ENCODE measurements at places on chromosomes 5 and 9.

- DNase-seq, result no peak
Observed at GRCh38 chr9:70156729-70157128, 102.0 kb upstream of the SMC5 start.

DNA sequence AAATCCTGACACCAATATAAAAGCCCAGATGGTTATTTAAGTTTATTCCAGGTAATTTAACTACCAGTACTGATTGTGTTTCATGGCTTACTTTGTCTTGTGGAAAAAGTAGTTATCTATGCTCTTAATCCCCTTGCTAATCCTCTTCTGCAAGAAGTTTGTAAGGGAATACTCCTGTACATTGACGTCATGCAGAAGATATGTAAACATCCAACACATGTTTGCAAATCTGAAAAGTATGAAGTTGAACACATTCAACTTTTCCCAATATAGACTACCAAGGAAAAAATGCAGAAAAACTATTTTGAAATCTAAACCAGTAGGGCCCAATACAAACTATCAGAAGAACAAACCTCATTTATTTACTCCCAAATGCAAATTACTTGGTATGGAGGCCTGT lies 56.3 kb upstream of the ELL2 start:
- DNase-seq, result peak; percentile 77

- no peak for DNase-seq
Observed at GRCh38 chr9:121105531-121105930, 30.8 kb downstream of the CNTRL start.

DNA sequence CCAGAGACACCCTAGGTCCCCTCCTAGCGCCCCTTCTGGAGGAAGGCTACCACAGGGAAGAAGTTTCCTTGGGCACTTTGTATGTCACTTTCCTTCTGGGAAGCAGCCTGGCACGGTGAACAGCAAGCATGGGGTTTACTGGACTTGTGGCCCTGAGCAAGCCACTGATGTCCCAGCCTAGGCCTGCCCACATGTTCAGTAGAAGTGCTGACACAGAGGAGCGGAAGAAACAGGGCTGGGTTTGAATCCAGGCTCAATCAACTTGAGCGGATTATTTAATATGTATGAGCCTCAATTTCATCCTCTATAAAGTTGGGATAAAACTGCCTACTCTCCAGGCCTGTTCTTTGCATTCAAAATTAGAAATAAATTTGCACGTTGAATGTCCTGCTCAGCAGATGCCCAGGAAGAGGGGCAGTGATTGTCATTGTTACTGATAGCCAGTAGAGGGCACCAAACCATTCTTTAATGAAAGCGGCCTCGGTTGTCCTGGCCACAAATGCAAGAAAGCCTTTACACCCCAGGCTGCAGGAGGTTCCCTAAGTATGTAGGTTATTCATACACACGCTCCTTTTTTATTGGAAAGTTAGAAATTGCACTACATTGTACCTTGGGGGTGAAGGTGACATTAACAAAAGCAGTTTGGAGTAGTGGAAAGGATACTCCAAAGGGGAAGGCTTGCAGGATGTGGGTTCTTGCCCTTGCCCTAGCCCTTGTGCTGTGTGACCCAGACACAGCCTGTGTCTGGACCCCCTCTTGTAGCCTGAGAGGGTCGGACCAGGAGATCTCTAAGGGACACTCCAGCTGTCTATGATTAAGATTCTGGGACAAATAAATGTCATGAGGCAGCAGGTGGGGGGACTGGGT lies 13.4 kb upstream of the XPA start:
- DNase-seq, result peak; percentile 77

- DNase-seq, result no peak
Observed at GRCh38 chr9:70590315-70590677, 175.8 kb upstream of the KLF9 start.

- no peak for DNase-seq
Observed at GRCh38 chr9:82021198-82021597, 32.6 kb downstream of the SPATA31D1 start.

DNA sequence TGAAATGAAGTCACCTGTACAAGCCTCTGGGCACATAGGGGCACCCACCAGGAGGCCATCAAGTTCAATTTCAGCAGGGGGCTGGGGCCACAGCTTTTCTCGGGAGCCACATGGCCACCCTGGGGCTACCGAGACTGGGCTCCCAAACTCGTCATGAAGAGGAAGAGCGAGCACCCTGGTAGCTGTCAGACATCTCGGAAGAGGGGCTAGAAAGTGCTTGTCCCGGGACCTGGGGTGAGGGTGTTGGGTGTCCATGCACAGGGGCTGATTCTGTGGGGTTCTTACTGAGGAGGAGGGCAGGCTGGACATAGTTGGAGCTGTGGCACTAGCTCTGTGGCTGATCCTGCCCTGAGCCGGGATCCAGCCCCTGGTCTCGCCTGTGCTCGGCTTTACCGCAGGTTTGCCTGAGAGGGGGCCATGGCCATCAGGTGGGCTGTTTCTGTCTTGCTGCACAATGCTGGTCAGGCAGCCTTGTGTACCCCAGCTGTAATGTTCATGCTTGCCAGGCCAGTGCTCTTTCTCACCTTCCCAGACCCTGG lies 70.3 kb downstream of the PHF2 start:
- no peak for DNase-seq

- no peak for DNase-seq
Observed at GRCh38 chr9:79237861-79238260, 333.9 kb upstream of the TLE4 start.

DNA sequence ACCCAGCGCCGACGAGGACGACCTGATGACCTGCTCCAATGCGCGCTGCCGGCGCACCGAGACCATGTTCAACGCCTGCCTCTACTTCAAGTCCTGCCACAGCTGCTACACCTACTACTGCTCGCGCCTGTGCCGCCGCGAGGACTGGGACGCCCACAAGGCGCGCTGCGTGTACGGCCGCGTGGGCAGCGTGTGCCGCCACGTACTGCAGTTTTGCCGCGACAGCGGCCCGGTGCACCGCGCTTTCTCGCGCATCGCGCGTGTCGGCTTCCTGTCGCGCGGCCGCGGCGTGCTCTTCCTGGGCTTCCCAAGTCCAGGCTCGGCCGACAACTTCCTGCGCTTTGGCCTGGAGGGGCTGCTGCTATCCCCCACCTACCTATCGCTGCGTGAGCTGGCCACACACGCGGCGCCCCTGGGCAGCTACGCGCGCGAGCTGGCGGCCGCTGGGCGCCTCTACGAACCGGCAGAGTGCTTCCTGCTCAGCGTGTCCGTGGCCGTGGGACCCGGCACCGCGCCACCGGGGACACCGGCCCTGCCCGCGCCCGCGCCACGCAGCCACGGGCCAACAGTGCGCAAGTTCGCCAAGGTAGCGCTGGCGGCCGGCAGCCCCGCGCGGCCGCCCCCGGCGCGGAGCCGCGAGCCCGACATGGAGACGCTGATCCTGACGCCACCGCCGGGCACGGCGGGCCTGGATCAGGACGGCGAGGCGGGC lies 2.7 kb upstream of the PHPT1 start:
- peak; percentile 38 for DNase-seq

GRCh38 chr9:132001567-132001966 lies 78.1 kb downstream of the MED27 start:
- no peak for DNase-seq

- no peak for DNase-seq
Observed at GRCh38 chr9:124675261-124676158, 95.6 kb downstream of the NR6A1 start.

DNA sequence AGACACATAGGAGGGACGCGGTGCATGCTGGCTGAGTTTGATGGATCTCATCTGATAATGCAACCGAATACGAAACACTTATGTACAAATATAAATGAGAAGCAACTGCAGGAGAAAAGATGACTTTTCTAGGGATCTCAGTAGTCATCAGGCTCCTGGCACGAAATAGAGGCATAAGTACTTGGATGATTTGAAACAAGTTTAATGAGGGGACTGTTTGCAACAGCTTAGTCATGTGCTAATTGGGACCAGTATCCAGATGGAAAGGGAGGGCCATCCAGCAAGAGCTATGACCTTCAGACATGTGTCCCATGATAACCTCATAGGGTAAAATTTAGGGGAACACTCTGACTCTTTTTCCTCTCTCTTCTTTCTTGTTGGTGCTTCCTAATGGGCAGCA lies 123.0 kb downstream of the EGFLAM start:
- peak; percentile 64 for DNase-seq

GRCh38 chr5:7597059-7597642 lies 201.2 kb downstream of the ADCY2 start:
- no peak for DNase-seq

- no peak for DNase-seq
Observed at GRCh38 chr9:130633336-130634190, 30.8 kb upstream of the PRDM12 start.

GRCh38 chr9:129632460-129632859 lies 6.5 kb downstream of the NTMT1 start:
- no peak for DNase-seq

GRCh38 chr9:27194401-27195091 lies 85.5 kb downstream of the TEK start:
- DNase-seq, result no peak

DNA sequence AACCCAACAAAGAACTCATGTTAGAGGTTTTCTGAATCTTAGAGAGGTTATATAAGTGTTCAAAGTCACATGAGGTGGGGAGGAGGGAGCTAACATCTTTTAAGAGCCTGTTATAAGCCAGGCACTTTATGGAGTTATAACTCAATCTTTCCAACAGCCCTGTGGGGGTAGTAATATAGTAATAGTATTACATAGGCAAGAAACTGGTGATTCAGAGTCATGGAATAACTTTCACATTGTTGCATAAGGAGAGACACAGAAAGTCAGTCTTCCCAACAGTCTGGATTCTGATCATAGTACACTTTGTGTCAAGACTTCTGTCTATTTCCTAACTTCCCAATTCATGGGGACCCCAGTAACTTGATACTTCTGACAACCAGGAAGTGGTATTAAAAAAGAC lies 89.2 kb downstream of the ACER2 start:
- no peak for DNase-seq

- no peak for DNase-seq
Observed at GRCh38 chr9:8686516-8686915, 886.9 kb upstream of the DMAC1 start.

DNA sequence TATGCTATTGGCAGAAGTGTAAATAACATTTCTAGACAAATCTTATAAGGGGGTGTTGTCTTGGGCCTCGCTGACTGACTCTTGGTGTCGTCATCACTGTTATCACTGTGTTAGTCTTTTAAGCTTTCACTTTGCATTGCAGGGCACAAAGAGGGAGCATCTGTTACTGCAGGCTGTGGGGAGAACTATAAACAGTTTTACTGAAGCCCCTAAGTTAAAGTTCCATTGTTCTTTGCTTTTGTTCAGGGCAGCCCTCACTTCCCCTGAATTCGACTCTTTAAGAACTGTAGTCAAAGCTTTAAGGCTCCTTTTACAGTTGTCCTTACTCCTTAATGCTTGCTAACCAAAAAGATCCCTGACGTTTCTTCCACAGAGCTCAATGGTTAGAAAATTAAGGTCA lies 605.0 kb downstream of the RAB3C start:
- DNase-seq, result peak; percentile 50

- no peak for DNase-seq
Observed at GRCh38 chr5:1351156-1351555, 6.3 kb upstream of the CLPTM1L start.

DNA sequence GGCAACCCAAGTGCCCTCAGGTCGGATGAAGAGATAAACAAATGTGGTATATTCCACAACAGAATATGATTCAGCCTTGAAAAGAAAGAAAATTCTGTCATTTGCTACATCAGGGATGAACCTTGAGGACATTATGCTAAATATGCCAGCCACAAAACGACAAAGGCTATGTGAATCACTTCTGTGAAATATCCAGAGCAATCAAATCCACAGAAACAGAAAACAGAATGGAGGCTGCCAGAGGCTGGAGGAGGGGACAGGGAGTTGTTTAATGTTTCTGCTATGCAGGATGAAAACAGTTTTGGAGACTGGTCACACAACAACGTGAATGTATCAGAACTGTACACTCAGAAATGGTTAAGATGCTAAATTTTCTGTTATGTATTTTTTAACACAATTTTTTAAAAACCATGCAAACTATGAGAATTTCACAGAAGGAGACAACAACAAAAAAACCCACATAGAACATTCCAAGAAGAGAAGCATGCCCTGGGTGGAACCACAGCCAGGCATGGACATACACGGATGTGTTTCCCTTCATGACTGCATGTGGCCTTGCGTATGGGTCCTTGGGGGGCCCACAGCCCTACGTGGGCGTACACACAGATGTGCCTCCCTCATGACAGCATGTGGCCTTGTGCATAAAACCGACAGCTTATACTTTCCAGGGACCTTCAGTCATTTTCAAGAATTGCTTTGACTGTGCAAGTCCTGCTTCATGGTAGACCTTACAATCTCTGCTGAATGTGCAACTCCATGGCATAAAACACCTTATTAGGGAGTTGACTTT lies 146.7 kb downstream of the ROR2 start:
- DNase-seq, result no peak

DNA sequence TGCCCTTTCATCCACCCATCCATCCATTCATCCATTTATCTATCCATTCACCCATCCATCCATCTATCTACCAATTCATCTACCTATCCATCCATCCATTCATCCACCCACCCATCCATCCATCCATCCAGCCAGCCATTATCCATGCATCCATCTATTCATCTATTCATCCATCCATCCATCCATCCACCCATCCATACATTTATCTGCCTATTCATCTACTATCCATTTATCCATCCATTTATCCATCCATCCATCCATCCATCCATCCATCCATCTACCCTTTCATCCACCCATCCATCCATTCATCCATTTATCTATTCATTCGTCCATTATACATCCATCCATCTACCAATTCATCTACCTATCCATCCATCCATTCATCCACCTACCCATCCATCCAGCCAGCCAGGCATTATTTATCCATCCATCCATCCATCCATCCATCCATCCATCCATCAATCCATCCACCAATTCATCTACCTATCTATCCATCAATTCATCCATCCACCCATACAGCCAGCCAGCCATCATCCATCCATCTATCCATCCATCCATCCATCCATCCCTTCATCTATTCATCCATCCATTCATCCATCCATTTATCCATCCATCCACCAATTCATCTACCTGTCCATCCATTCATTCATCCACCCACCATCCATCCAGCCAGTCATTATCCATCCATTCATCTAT lies 10.2 kb downstream of the COL27A1 start:
- DNase-seq, result no peak

DNA sequence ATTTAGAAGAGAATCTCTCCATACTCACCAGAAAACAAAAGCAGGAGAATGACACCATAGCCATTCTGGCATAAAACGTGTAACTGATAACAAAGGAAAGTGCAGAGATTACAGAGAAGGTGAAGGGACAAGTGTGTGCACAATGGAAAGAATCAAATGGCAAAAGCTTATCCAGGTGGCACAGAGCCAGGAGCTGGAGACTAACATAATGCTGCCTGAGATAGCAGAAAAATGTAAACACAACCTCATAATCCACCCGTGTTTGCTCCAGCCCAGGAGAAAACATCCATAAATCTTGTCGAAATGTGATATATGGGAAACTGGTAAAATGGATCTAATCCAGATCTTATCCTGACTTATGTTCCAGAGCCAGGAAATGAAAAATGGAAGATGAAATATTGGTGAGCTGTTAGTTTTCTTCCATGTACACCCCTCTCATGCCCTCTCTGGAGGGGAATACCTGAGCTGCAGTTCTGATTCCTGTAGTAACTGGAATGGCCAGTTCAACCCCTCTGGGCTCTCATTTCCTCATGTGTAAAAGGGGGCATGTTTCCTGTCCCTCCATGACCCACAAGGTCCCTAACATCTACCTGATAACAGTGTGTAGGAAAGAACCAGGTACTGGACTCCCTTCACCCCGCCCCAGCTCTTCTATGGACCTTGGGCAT lies 212.3 kb upstream of the DAPK1 start:
- no peak for DNase-seq
